ENCODE measurements at places on chromosomes 13 and 19.

GRCh38 chr19:32661318-32661717, 13.7 kb downstream of the ANKRD27 start:
- no peak for DNase-seq

- no peak for DNase-seq
These were observed at the start of gene PRMT1 for GRCh38 chr19:49677231-49677900. TSS of gene PRMT1 (plus strand) at chr19:49677271. CDS start at chr19:49677281, 10 bp downstream.

- peak; percentile 99 for DNase-seq
These were observed 96.2 kb downstream of the CYSLTR2 start for GRCh38 chr13:48749699-48750473.

DNA sequence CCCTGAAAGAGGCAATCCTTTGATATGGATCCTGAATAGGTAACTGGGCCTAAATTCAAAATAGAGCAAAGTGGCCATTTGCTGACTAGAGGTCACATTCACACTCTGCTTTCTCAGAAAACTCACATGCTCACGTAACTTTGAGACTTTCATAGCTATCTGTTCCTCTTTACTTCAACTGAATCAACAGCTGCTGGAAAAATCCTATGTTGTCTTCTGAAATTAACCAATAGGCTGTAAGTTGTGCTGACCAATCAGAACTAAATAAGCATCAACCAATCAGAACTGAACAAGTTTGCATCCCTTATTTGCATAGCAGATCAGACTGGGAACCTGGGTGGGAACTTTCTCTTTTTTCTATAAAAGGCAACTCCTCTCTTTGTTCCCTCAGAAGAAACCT, 24.0 kb upstream of the TBC1D4 start:
- no peak for DNase-seq

DNA sequence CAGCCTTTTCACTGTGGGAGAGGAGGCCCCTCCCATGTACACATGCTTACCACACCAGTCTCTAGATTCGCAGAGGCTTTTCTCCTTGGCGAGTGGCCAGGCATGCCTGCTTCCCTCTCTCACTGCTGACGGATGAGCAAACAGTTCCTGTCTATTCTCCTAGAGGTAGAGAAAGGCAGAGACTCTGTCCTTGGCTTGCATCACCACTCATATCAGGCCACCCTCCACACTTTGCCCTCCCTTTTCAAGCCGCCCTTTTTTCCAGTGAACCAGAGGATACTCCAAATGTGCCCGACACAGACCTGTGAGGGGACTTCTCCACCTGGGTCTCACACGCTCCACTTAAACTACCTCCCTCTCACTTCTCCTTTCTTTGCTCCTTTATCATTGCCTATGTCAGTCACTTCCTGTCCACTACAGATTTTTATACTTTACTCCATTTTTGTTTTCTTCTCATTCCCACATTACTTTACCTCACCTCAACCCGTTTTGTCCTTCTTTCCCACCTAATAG, 284.6 kb downstream of the DNAJC15 start:
- DNase-seq = peak; percentile 77

GRCh38 chr13:27672025-27672424, 50.3 kb downstream of the POLR1D start:
- no peak for DNase-seq

GRCh38 chr13:40159736-40160135, 504.3 kb downstream of the COG6 start:
- no peak for DNase-seq

DNA sequence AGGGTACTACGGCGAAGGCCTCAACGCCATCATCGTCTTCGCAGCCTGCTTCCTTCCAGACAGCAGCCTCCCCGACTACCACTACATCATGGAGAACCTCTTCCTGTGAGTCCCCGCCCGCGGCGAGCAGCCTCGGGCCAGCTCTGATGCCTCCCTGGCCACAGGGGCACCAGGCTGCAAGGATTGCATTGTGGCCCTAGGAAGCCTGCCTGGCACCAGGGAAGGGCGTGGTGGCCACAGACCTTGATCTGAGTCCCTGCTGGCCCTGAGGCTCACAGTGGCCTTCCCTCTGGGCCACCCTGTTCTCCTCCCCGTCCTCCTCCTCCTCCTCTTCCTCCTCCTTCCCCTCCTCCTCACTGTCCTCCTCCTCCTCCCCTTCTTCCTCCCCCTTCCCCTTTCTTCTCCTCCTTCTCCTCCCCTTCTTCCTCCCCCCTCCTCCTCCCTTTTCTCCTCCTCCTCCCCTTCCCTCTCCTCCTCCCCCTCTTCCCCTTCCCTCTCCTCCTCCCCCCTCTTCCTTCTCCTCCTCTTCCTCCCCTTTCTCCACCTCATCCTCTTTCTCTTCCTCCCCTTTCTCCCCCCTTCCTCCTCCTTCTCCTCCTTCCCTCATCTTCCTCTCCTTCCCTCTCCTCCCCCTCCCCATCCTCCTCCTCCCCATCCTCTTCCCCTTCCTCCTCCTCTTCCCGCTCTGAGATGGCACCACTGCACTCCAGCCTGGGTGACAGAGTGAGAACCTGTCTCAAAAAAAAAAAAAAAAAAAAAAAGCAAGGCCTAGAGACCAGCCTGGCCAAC, 24.4 kb upstream of the NMRK2 start:
- DNase-seq = no peak

- no peak for DNase-seq
These were observed 10.2 kb downstream of the REEP6 start for GRCh38 chr19:1501200-1501595.

- peak; percentile 65 for DNase-seq
These were observed 20.0 kb upstream of the ZDHHC20 start for GRCh38 chr13:21478881-21479808.

DNA sequence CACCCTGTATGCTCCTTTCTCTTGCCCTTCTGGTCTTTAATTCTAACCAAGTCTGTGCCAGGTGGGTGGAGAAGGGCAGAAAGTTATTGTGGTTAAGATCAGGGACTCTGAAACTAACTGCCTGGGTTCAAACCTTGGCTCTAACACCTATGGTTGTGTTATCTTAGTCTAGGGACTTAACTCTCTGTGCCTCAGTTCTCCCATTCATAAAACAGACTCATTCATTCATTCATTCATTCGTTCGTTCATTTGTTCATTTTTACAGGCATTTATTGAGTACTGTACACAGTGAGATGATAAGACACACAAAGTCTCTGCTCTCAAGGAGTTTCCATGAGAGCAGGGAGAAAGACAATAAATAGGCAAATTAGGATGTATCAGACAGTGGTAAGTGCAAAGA, 30.1 kb downstream of the SOX21 start:
- DNase-seq = no peak

GRCh38 chr19:11489378-11489777, 8.5 kb upstream of the ELAVL3 start:
- DNase-seq = no peak

DNA sequence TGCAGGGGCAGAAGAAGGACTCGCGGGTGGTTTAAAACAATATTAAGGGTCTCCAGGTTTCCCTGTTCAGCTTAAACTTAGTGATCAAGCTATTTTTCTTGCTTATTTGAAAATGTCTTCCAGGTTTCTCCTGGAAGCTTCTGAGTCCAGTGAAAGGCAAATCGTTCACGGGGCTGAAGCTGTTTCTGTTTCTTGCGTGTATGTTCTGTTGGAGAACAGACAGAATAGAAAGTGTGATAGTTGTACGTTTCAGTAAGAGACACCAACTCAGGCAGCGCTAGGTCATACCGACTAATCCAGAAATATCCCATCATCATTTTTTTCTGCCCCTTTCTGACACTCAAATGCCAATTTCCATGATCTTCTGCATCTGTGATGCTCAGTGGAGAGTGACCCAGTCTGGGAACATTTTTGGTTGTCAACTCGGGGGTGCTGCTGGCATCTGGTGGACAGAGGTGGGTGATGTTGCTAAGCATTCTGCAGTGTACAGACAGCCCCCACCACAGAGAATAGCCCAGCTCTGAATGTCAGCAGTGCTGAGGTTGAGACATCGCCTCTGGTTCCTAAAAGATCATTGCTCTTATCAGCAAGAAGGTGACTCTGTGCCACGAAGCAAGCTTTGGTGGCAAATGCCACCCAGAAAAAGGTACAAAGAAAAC, 4.3 kb downstream of the KLF2 start:
- DNase-seq = no peak

GRCh38 chr19:4077800-4078684, 11.3 kb upstream of the ZBTB7A start:
- no peak for DNase-seq

DNA sequence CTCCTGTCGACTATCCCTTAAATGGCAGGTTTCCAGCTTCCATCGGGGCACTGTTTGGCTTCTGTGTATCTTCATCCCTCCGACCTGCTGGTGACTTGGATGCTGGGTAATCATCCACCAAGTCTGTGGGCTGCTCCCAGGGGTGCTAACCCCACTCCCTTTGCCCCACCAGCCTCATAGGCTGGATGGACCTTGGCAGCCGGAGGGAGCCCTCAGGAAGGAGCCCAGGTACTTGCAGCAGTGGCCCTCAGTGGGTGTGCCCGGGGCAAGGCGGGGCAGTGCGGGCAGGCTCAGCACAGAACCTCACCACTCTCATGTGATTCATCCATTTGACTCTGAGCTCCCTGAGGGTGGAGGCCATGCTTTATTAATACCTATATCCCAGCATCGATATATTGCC, 27.4 kb upstream of the TUBGCP3 start:
- no peak for DNase-seq

DNA sequence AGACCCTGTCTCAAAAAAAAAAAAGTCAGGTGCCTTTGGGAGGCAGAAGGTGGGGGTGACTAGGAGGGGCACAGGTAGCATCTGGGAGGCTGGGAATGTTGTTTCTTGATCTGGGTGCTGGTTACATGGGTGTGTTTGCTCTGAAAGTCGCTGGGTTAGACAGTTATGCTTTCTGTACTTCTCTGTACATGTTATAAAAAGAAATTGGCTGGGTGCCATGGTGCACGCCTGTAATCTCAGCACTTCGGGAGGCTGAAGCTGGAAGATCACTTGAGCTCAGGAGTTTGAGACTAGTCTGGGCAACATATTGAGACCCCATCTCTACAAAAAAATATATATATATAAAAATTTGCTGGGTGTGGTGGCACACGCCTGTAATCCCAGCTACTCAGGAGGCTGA, 15.1 kb downstream of the NOSIP start:
- DNase-seq = peak; percentile 49

GRCh38 chr13:85700906-85701305, 98.3 kb downstream of the SLITRK6 start:
- no peak for DNase-seq

DNA sequence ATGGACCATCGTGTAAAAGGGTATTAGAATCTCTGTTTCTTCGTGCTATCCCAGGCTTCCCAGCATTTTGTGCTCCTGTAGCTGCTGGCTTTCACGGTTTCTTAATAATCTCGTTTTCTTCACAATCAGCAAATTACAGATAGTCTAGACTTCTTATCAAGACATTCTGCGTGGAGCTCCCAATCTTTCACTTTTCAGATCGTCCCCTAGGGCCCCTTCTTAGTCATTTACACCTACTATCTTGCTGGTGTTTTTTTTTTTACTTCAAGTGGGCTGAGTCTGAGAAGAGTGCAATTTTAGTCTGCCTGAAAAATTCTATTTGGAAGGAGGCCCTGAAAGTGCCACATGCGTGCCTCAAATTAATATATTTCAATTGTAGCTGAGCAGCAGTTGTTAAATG, 275.1 kb downstream of the SHISA2 start:
- DNase-seq = no peak
